Dermis microvascular lymphatic vessel endothelial cell (primary cell): ENCODE measurements at places on chromosomes 5 and 9. TPM values are rescaled to one million over a fixed set of nuclear protein-coding genes. Genes with fewer than 3 reads are reported as not detected.

DNA sequence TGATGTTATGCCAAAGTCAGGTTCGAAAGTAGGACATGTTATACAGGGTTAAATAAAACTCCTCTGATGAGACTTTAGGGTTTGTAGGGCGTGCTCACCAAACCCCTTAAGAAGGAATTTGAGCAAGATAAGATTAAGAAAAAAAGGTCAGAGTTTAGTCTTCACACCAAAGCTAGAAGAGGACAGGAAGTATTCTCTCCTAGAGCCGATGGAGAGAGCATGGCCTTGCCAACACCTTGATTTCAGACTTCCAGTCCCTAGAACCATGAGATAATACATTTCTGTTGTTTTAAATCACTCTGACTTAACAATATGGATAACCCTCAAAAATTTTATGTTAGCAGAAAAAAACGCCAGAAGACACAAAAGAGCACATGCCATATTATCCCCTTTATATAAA is 16.3 kb upstream of the PLCXD3 start:
- no peak for DNase-seq

- no peak for DNase-seq
Observed at GRCh38 chr5:135599421-135600151, 20.8 kb upstream of the CXCL14 start.

The C5orf52 gene
- not detected in 2 replicates for total RNA-seq

The RGP1 gene
- total RNA-seq, result 9.0 and 11.3 TPM in 2 replicates

- DNase-seq, result no peak
Observed at GRCh38 chr5:103006921-103007320, 113.0 kb downstream of the GIN1 start.

The RNF44 gene
- total RNA-seq, result 2.4 and 7.0 TPM in 2 replicates
